ENCODE measurements at places on chromosomes 6 and 20.

- no peak for DNase-seq
Measured at GRCh38 chr6:146434732-146435390, 108.8 kb upstream of the RAB32 start.

GRCh38 chr20:59006864-59007664, at the start of gene CTSZ:
CTSZ (minus strand) TSS chr20:59007254; CDS start chr20:59007128, 126 bp downstream.
- DNase-seq = no peak

DNA sequence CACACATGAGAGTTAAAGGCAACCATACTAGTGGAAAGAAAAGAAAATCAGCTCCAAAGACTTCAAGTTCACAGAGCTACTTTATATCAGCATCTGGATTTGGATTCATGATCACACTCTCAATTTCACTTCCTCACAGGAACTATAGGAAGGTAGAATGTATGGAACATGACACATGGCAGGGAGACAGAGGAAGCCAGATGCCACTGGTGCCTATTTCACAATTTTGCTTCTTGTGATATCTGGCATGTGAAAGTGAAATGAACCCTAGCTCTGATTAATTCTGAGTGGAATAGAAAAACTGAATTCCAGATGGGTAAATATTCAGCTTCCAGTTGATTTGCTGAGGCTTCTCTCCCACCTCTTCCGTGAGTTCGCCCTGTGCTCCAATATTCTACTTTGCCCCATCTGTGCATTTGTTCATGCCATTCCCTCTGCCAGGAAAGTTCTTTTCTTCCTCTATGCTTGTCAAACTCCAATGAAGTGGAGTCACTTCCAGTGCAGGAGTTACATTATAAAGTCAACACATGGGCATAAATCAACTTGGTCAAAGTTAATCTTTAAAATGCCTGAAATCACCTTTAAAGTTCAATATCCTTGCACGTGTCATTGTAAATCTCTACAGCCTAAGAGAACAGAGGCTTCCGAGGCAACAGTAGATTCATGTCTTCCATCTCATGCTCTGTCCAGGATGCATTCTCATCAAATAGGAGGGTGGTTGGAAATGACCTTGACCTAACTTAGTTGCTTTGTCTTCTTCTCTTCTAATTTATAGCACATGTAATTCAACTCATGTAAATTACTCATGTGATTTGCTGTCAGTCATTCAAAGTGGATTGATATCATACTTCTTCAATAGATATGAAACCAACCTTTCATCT, 275.3 kb downstream of the HIVEP2 start:
- DNase-seq = no peak

GRCh38 chr20:25726357-25726756, 29.7 kb upstream of the ZNF337 start:
- DNase-seq = no peak

GRCh38 chr6:4018924-4019236, 60.1 kb downstream of the FAM217A start:
- no peak for DNase-seq

GRCh38 chr20:43040427-43040826, 149.3 kb downstream of the PTPRT start:
- no peak for DNase-seq

DNA sequence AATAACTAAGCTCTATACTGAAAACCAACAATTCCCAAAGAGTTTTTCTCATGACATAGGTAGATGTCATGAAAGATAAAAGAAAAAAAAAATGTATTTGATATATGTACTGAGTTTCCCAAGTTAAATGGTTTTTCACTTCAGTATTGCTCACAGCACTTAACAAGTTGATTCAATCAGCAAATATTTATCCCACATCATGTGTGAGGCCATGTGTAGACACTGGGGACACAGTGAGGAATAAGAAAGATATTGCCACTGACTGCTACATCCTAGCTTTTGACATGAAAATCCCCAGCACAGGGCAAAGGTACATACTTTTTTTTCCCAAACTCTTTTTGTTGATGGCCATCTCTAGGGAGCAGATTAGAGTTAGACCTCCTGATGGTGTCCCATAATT, 25.3 kb downstream of the SPTLC3 start:
- DNase-seq = no peak

GRCh38 chr20:57600320-57601210, 19.7 kb downstream of the ZBP1 start:
- DNase-seq = no peak

DNA sequence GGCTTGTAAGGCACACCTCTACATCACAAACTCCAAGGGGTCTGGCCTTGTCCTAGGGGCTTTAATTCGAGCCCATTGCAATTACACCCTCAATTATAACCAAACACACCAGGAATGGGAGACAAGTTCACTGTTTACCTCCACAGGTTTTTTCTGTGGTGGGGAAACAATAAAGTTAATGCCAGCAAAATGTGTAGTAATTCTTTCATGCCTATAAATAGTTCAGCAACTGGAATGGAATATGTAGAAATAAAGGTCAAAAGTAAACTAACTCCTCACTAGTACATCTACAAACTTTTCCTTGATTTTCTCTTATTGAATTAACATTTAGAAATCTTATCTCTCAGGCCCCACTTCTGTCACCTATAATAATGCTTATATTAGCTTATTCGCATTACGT, 27.1 kb upstream of the RIPK1 start:
- DNase-seq = no peak

DNA sequence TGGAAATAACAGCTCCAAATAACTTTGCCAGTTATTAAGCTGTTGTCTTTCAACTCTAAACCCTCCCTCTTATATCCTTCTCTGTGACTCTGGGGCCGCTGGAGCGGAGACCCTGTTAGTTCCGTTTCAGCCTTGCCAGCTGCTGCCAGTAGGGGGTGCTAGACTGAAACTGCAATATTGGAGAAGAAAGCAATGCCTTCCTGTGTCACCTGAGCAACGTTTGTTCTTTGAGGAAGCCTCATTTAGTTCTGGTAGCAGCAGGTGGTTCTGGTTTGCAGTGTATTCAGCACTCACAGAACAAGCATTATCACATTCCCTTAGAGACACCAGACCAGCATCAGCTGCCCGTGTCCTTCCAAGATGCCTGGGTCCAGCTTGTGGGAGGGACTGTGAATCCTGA, 22.9 kb upstream of the JAG1 start:
- no peak for DNase-seq

GRCh38 chr6:69729870-69730449, 66.8 kb downstream of the LMBRD1 start:
- DNase-seq = no peak

GRCh38 chr6:79724816-79725215, 93.7 kb downstream of the SH3BGRL2 start:
- no peak for DNase-seq

- DNase-seq = no peak
Measured at GRCh38 chr6:55499591-55499990, 79.4 kb downstream of the HMGCLL1 start.

DNA sequence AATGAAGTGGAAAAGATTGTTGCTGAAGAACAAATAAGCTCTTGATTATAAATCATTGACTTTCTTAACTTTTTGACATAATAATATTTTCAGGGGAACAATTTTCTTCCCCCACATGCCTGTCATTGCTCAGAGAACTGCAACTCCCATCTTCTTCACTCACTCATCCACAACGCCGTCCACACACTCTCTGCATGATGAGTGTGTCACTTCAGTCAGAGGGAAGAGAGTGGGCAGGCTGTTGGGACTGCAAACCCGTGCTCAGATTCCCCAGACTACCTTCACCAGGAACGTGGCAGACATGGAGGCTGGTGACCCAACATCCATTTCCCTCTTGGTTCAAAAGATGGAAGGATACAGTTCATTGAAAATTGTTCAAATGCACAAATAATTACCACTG, 650.8 kb downstream of the PRKN start:
- DNase-seq = no peak

GRCh38 chr6:150046943-150047342, 21.6 kb upstream of the RAET1L start:
- no peak for DNase-seq

- no peak for DNase-seq
Measured at GRCh38 chr6:111357705-111358104, 125.3 kb downstream of the REV3L start.

DNA sequence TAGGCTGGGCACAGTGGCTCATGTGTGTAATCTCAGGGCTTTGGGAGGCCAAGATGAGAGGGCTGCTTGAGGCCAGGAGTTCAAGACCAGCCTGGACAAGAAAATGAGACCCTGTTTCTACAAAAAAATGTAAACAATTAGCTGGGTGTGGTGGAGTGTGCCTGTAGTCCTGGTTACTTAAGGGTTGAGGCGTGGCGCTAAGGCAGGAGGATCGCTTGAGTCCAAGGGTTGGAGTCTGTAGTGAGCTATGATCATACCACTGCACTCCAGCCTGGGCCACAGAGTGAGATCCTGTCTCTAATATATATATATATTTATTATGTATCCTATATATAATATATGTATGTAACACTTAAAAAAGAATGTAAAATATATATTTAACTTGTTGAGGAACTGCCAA, 7.9 kb upstream of the ABRACL start:
- DNase-seq = no peak

GRCh38 chr6:24431045-24431451, 28.3 kb downstream of the MRS2 start:
- no peak for DNase-seq

- DNase-seq = no peak
Measured at GRCh38 chr6:35034411-35035191, 106.5 kb downstream of the TCP11 start.

GRCh38 chr6:148959008-148959407, 212.2 kb downstream of the UST start:
- no peak for DNase-seq

DNA sequence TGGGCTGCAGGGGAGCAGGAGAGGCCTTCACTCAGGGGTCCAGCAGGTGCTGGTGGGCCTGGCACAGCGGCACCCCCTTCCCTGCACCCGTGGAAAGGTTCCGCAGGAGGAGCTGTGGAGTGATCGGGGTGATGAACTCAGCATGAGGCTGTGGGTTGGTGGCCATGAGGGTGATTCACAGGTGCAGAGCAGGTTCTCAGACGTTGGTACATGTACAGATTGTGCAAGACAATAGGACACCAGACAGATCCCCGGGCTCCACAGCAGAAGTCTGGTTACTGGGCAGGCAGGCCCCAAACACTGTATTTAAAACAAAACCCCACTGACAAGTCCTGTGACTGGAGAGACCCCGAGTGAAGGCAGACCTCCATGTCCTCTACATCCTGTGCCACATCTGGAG, 151.6 kb upstream of the CDH4 start:
- DNase-seq = no peak

DNA sequence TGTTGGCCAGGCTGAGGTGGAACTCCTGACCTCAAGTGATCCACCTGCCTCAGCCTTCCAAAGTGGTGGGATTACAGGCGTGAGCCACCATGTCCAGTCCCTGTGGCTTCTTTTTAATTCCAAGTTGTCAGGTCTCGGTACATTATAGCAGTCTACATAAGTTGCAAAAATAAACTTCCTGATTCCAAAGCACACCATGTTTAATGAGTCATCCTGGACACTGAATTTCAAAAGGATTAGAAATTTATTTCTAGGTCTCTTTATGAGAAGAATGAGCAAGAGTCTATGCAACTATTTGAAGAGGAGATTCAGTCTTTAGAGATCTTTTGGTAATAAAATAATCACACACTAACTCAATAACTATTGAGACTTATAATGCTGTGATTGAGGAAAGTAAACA, 63.9 kb upstream of the MCHR2 start:
- DNase-seq = no peak

GRCh38 chr20:18858816-18859215, 45.2 kb downstream of the SCP2D1 start:
- DNase-seq = no peak

DNA sequence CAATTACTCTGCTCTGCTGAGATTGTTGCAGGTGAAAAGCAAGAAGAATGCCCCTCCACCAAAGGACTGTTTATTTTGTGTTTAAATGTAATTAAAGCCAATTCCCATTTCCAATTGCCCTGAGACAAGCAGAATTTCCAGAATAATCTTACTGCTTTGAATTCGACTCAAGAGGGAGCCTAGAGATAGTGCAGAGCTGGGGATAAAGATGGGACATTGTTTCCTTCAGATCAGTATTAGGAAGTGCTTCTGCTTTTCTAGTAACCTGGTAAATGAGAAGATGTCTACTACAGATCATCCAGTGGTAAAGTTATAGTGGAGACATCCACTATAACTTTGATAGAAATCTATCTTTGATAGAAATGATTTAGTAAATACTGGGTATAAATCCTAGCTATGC, 326.9 kb downstream of the UBE3D start:
- no peak for DNase-seq

GRCh38 chr6:26331218-26332073, 33.6 kb upstream of the BTN3A2 start:
- DNase-seq = no peak

GRCh38 chr6:33126101-33126714, 50.4 kb downstream of the HLA-DPB1 start:
- peak; percentile 28 for DNase-seq

DNA sequence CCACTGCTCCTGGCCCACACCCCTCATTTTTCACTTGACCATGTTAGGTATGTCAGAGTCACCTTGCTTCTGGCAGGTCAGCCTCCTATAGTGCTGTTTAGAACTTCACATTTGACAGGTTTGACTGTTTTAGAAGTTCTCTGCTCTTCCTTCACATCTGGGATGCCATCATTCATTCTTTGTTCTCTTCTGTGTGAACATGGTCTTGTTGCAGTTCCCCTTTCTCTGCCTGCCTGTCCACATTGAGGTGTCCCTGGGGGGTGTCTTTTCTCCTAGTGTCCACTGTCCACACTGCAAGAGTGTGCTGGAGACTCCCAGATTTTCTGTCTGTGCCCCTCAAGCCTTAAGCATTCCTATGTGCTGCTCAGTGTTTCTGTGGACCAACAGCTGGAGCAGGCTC, 89.5 kb downstream of the JARID2 start:
- no peak for DNase-seq

- DNase-seq = no peak
Measured at GRCh38 chr20:37490663-37491350, 30.2 kb upstream of the NNAT start.

DNA sequence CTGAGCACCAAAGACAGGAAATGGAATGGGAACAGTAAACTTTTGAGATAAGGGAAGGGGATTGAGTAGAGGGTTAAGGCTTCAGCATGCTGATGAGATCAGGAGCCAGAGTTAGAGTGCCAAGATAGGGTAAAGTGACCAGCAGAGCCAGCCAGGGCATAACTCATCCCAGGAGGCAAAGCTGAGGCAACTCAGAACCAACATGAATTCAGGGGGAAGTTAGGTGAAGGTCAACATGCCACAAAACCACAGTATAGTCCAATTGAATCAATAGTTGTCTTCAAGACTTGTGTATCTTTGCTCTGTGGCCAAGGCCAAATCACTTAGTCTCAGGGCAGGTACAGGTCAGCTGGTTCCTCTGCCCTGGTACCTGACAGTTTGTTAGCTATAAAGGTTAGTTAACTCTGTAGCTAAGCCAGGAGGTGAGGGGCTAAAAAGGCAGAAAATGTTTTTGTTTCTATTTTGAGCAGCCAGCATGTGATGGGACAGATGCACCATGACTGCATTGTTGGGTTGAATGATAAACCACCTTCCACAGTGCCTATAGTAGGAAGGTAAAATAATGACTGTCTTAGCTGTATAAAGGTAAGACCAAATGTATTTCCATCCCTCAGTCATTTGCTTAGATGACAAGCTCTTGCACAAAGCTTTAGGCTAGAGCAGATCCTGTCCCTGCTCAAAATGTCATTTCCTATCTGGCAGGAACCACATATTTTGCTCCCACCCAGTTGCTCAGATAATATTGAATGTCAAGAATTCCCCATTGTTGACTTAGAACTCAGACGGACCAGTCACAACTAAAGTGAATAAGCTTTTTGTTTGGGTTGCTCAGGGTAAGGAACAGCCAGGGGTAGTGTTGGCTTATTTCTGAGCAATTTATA, 15.8 kb downstream of the RNF8 start:
- no peak for DNase-seq
